ENCODE measurements at places on chromosomes 5 and 9.

GRCh38 chr5:148401604-148402003 is 17.8 kb downstream of the FBXO38 start:
- DNase-seq = peak; percentile 50

DNA sequence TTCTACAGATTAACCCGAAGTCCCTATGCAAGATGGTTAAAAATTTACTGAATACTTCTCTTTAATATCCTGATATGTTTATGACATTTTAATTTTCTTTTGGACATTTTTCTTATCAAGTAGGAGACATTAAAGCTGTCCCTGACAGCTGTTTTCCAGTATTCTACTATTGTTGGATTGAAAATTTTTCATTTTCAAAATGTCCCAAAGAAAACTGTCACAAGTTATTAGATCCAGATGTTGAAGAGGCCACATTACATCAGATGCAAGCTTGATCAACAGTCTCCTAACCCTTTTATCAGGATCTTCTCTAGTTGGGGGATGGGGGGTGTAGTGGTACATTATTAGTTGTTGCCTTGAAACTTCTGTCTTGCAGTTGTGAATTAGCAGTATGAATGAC is 1402.7 kb upstream of the DMAC1 start:
- DNase-seq = no peak

DNA sequence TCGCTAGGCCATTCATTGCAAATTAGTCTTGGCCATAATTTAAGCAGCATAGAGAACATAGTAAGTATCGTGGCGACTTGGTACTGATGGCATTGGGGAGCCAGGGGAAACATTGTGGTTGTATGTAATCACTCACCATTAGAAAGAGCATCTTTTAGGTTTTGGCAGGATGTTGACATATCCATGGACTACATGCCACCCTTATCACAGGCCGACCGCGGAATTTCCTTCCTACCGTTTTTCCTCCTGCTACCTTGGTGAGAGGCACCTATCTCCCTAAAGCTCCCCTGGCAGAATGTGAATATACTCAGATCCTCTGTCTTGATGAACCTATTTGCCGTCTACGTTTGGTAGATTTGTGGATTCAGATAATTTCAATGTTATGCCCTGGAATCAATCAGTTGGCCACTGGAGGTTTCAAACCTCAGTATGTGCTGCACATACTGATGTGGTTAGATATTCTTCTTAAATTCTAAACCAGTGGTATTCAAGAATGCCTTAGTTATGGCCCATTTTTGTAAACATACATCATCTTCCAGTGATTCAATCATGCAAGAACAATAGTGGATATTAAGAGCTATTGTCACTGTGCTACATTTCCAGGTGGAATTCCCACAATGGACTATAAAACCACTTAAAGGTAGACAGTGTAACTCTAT is 271.0 kb upstream of the HAPLN1 start:
- DNase-seq = peak; percentile 73

GRCh38 chr5:50886657-50887345 is 220.4 kb downstream of the PARP8 start:
- DNase-seq = no peak

- DNase-seq = no peak
These were observed 88.2 kb downstream of the SREK1 start for GRCh38 chr5:66232275-66232674.

GRCh38 chr5:64864171-64864570 is 95.4 kb downstream of the CWC27 start:
- no peak for DNase-seq

- DNase-seq = no peak
These were observed 246.6 kb downstream of the TAF11L14 start for GRCh38 chr5:17880869-17881268.

- DNase-seq = no peak
These were observed 96.3 kb downstream of the CMYA5 start for GRCh38 chr5:79785983-79786382.

DNA sequence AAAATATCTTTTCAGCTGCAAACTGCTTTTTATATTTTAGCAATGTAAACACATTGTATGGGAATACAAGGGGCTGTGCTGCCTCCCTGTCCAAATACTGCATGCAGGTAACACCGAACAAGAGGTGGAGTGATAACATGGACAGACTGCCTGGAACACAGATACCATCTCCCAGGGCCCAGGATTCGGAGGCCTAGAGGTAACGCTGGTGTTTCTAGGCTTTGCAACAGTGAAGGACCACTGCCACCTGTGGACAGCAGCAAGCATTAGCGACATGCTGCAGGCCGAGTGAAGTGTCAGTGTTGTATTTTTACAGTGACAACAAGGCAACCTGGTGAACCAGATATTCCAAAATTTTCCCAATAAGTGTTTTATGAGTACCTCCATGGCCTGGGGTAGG is 379.1 kb downstream of the DMRT2 start:
- no peak for DNase-seq

GRCh38 chr9:132077881-132078698 is 1.6 kb downstream of the MED27 start:
- DNase-seq = peak; percentile 50

GRCh38 chr9:110073356-110073905 is 134.5 kb downstream of the C9orf152 start:
- no peak for DNase-seq

- DNase-seq = no peak
These were observed 308.2 kb downstream of the ZNF608 start for GRCh38 chr5:124438026-124438902.
